T follicular helper cell (primary cell): ENCODE measurements at places on chromosomes 11 and 22.
A peak's percentile ranks its signal among the peaks of the same experiment; 100 is the strongest.

DNA sequence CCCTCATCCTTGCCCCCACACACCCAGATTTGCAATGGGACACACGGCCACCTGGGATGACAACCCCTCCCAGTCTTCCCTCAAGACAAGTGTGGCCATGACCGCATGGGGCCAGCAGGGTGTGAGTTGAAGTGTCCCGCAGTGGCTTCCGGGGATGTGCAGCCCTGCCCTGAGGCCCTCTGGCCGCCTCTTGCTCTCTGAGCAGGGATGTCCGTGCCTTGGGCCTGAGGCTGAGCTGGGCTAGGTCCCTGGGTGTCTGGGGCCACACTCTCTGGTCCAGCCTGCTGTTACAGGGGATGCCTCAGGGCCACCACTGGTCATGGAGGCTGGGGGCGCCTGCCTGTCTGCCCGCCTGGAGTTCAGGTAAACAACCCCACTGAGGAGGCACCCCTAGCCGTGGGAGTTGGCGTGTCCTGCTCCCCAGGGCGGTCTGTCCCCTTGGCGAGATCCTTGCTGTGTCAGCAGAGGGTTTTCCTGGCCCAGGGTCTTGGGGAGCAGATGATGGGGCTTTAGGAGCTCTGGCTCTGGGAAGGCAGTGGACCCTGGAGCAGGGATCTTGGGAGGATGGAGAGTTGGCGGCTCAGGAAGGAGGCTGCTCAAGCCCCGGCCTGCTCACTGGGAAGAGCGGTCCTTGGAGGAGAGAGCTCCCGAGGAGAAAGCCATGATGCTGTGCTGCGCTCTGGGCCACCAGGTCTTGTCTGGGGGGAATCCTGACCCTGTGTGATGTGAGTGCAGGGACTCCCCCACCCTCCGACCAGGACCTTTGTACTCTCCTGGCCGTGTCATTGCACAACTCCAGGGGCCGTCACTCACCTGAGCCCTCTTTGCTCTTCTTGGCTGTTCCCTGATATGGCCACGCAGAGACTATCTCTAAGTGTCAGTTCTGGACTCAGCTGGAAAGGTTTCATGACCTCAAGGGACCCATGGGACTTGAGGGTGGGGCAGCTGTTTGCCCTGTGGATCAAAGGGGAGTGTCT lies 67.9 kb downstream of the KCNQ1 start:
- no peak for DNase-seq

DNA sequence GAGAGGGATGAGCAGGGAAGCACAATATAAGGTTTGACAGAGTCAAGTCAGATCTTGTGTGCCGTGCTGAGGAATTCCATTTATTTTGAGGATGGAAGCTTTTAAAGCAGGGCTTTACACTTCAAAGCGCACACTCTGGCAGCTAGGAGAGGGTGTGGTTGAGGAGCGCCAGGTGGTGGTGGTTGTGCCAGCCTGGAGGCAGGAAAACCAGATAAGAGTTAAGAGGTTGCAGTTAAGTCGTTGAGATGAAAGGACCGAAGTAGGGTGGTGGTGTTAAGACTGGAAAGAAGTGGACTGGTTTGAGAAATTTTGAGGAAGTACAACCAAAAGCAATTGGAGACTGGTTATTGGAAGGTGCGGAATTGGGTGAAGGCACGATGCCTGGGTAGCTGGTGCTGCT lies 231.6 kb upstream of the TBCEL start:
- DNase-seq = no peak

GRCh38 chr11:92750794-92751193 lies 218.7 kb upstream of the MTNR1B start:
- DNase-seq = no peak

DNA sequence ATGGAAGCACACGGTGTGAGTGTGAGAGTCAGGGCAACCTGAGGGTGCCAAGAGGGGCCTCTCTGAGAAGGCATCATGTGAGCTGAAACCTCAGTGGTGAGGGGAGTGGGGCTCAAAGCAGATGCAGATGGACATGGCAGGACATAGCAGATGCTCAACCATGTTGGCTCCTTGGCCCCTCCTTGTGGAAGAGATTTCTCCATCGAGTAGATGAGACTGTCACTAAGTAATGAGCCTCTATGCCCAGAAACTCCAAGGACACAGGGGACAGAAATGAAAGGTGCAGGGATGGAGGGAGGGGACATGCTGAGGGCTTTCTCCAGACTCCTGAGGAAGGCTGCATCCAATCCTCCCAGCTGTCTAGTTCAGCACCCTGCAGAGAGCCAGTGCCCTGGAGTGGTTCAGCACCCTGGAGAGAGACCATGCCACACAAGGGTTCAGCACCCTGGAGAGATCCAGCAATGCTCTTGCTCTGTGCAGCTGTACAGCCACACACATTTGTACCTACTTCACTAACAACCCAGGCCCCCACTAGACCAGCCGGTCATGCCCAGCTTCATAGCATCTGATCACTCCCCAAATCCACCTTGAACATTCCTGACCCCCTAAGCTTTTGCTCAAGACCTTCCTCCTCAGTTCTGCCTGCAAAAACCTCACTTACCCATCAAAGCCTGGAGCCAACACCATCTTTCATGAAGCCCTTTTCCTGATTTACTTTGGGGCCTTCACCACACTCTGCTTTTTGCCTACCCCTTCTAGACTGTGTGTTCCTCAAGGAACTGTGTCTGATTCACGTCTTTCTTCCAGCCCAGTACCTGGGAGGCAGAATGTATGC lies 252.0 kb downstream of the CTTN start:
- peak; percentile 9 for DNase-seq

GRCh38 chr11:96095884-96096303 lies 172.0 kb upstream of the MTMR2 start:
- DNase-seq = no peak

GRCh38 chr22:46245511-46245910 lies 4.6 kb downstream of the CDPF1 start:
- no peak for DNase-seq

- DNase-seq = no peak
Measured at GRCh38 chr11:23932485-23932898, 564.4 kb upstream of the LUZP2 start.

DNA sequence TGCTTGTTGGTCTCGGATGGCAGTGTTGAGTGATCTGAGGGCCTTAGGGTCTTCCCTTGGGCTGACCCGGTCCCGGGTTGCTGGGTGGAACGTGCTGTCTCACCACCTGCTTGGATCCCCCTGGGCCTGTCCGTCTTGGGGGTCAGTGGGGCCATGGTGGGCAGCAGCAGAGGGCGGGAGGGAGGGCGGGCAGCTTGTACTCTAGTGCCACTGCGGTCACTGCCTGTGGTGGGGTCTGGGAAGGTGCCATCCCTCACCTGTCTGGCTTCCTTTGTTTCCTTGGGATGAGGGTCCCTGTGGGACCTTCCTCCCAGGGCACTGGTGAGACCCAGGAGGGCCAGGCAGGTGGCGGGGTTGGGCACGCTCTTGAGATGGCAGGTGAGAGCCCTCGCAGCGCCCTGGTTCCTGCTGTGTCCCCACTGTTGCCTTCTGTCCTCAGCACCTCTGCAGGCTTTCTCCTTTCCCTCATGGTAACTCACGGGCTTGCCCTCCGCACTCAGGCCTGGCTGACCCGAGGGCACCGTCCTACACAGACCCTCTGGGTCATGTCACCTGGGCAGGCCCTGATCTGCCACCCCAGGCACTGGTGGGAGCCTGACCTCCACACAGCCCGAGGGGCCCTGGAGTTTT lies 34.2 kb downstream of the TBC1D22A start:
- DNase-seq = no peak

- no peak for DNase-seq
Measured at GRCh38 chr11:8699903-8700302, 17.3 kb downstream of the RPL27A start.

DNA sequence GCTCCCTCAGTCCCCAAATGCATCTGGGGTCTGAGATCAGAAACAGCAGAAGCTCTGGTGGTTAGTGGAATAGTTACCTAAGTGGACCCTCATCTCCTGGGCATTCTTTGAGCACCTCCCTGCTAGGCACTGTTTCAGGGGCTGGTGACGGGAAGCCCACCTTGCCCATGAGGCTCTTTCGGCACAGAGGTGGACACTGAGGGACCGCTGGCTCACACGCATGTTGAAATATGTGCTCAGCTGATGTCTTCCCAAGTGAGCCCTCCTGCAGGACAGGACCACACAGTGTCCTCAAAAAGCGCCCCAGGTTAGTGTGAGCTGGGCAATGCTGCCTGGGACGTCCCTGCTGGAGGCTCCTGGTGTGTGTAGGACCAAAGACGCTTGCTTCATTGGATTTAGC lies 1379.9 kb downstream of the TBC1D22A start:
- DNase-seq = no peak

DNA sequence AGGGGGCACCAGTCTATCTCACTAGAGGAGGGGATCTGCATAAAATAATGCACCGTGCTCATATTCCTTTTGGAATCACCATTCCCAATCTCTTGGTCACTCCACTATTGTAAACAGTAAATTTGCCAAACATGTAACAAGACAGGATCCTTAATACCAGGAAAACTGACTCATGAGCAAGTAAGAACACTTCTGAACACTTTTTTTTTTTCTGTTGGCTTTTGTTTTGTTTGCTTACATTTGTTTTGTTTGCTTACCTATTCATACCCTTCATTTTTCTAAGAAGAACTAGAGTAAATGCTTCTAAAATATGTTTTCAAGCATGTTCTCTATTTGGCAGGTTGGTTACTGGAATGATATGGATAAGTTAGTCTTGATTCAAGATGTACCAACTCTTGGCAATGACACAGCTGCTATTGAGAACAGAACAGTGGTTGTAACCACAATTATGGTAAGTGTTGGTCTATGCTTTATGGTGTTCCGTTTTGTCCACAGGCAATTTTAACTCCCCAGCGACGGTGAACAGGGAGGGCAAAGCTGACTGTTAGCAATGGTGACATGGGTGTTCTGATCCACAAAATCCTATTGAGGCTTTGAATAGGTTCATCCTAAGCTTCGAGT lies 111.8 kb downstream of the MSANTD4 start:
- no peak for DNase-seq

- no peak for DNase-seq
Measured at GRCh38 chr11:7495882-7496551, 10.7 kb downstream of the OLFML1 start.
